ENCODE measurements at places on chromosomes 11 and 22.

- no peak for DNase-seq
Observed at GRCh38 chr11:92601048-92601447, 368.4 kb upstream of the MTNR1B start.

DNA sequence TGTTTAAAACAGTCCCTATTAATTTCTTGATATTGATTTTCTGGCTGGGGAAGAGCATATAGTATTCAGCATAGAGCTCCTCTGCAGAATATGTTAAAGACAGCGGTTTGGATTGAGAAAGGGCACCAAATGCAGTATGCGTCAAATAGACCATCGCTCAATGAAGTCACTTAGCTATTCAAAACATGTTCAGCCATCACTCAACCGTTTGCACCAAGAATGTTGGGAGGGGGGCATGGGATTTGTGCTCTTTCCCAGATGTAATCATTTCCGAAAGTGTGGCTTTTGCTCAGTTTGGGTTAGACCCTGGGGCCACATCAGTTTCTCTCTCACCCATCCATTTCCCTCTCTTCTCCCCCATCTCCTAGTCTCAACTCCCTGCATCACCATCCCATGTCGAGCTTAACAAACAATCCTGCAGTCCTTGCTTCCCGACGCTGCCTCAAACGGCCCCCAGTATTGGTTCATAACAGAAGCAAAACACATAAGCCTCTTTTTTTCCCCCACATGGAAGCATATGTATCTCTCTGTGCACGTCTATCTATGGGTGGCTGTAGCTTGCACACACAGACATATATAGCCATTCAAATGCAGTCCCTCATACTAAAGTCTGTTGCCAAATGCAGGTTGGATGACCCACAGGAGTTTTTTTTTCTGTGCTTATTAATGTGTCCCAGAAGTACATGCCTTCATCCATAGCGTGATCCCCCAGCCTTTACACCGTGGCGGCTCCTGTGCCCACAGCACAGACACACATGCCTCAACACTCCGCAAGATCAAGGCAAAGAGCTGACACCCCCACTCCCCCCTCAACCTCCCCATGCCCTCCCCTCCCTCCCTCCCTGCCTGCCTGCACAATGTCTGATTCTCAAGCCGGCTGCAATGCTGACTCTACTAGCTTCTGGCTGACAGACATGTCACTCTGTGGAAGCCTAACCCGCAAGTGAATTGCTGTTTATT, 2.6 kb downstream of the CACNG2 start:
- DNase-seq: no peak

- DNase-seq: no peak
Observed at GRCh38 chr11:1826552-1827094, 8.2 kb upstream of the SYT8 start.

DNA sequence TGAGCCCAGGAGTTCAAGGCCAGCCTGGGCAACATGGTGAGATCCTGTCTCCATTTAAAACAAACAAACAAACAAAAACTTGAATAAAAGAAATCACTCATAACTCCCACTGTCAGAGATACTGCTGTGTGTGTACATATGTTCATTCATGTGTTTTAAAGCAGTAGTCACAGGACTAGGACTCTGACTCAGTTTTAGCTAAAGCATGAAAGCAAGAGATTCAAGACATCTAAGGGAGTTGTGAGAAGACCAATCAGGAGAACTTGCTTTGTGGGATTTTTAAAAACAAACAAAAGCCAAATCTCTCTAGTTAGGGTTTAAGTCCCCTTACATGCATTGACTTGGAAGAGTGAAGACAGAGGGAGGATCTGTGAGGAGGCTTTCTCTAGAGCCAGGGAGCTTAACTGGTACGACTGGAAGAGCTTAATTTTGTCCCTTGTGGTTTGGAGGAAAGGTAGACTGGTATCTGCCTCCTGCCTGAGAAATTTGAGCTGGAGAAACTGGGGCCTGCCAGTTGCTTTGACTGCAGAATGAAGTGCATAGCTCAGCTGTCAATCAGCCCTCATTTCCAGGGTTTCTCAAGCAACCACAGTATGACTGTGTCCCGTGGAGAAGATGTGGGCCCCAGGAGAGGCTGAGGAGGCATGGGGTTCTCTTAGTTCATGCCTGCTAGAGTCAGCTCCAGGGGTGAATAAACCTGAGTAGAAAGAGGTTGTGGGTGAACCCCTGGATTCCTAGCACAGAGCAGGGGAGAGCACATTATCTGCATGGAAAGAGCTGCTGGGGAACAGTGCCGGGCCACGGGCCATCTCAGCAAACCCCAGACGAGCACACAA, 30.6 kb downstream of the EXPH5 start:
- DNase-seq: no peak

GRCh38 chr22:22181341-22181850, 63.2 kb upstream of the VPREB1 start:
- no peak for DNase-seq

GRCh38 chr22:40727070-40727963, 48.0 kb downstream of the MCHR1 start:
- DNase-seq: no peak

All from naive B cell (primary cell).